EL (cell line): ENCODE measurements at places on chromosomes 1 and 21.

DNA sequence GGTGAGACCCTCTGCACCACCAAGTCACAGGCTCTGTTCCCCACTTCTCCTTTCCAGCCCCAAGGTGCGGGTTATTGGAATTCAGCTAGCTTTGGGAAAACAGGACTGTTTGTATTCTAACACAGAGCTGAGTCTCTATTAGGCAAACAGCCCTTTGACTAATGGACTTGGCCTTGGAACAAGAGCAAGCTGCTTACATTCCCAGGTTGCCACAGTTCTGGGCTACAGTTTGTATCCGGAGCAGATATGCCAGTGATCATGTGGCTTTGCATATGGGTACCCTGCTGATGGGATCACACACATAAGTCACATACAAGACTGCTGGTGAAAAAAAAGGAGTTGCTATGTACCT, 110.5 kb upstream of the COA6 start:
- no peak for DNase-seq

- no peak for DNase-seq
These were observed 127.6 kb upstream of the LMO4 start for GRCh38 chr1:87200875-87201638.

DNA sequence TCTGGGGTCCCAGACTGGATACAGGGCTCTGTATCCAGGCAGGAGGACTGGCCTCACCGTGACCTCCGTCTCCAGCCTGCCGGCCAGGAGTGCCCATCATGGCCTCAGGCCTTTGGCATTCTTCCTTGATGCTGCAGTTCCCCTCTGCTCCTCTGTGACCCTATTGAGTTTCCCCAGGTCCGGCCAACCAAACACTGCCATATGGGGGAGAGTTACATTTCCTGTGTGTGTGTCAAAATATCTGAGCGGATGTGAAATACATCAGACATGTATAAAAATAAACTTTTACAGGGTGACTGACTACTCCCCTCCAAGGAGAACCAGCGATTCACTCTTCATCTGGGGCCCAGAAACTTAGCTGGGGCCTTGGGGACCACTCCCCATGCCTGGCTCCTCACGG, 10.2 kb upstream of the UBL4B start:
- peak; percentile 77 for DNase-seq

GRCh38 chr1:8352471-8352845, 34.5 kb downstream of the SLC45A1 start:
- DNase-seq: no peak

DNA sequence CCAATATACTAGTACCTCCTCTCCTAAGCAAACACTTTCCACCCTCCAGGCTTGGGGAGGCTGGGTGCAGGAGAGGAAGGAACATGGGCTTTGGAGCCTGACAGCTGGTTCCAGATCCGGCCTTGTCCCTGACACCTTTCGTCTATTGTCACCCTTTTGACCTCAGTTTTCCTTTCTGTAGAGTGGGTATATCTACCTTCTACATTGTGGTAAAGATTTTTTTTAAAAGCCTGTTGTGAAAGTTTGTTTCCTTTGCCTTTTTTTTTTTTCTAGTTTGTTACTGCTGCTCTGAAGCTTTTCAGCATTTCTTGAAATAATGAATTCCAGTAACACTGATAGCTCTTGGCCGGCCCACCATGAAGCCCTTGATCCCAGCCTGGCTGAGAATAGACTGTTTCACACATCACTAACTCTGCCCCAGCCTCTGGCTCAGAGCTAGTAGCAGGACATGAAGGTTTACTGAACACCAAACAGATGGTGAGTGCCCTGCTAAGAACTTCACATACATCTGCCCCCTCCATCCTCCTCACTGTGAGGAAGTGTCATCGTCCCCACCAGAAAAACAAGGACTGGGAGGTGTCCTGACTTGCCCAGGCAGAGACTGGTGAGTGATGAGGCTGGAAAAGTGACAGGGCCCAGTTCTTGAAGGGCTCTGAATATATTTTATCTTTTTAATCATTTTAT, 33.0 kb upstream of the ID3 start:
- no peak for DNase-seq

DNA sequence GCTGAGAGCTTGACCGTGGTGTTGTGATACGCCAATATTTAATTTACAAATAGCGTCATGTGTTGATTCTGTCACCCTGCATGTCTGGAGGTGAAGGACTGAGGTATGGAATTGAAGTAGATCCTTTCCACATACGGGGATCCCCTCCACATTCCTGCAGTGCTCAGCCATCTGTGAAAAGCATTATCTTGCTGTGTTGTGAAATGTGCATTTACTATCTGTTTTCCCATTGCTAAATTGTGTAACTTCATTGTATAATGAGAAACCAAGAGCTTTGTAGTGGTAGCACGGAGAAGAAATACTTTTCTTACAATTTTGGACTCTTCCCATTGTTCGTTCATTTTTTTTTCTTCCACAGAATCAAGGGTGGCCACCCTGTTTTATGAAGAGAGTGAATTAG, 577.3 kb upstream of the ZP4 start:
- DNase-seq: no peak

DNA sequence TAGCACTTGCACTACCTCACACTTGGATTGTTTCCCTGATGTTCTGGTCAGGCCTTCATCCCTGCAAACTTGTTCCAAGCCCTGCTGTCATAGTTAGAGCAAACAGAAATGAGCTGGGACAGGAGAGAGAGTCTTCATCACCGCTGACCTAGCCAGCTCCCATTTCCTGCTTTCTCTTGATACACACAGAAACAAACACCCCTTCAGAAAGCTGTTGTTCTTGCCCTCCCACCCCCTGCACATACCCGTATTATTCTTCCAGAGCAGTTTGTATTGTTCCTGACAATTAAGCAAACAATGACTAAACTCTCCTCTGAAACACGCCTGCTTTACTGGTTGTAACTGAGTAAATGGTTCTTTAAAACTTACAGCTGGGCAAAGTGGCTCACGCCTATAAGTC, 2.9 kb upstream of the SYT2 start:
- DNase-seq: no peak

GRCh38 chr1:10398734-10399443, at the start of gene PGD:
Gene PGD (plus strand): TSS chr1:10399064. CDS start chr1:10399118, 54 bp downstream.
- peak; percentile 99 for DNase-seq

DNA sequence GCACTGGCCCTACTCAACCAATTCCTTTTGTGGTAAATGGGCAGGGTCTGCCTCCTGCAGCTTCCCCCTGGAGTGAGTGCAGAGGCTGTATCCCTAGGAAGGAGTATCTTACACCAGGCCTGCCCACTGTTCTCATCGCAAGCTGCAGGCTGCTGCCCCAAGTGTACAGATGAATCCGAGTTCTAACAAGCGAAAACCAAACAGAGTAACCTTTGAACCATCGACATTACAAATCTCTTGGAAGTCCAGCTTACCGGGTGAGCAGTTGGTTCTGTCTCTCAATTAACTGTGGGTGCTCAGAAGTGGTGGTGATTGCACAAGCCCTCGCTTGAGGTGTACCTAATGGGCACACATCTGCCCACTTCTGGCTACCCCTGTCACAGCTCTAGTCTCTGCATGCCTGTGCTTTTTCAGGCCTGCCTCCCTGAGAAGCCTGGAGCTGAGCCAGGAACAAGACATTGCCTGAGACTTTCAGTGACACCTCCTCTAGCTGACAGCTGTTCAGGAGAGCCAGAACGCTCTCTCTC, 22.7 kb downstream of the INAVA start:
- DNase-seq: no peak

DNA sequence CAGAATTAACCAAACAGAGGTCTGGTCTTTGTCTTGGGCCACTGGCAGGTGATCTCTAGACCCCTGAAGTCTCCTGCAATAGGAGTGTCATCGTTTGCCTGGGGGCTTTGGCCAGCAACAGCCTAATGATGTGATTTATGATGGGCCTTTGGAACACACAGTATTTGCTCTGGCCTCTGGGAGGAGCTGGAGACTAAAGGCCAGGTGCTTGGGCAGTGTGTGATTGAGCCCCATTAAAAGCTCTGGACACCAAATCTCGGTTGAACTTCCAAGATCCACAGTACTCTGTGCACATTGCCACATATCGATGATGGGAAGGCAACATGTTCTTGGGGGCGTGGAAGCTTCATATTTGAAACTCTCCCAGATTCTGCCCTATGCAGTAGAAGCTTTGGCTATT, 32.0 kb upstream of the TLR5 start:
- DNase-seq: peak; percentile 18

GRCh38 chr1:177490786-177491185, 320.0 kb downstream of the BRINP2 start:
- no peak for DNase-seq

DNA sequence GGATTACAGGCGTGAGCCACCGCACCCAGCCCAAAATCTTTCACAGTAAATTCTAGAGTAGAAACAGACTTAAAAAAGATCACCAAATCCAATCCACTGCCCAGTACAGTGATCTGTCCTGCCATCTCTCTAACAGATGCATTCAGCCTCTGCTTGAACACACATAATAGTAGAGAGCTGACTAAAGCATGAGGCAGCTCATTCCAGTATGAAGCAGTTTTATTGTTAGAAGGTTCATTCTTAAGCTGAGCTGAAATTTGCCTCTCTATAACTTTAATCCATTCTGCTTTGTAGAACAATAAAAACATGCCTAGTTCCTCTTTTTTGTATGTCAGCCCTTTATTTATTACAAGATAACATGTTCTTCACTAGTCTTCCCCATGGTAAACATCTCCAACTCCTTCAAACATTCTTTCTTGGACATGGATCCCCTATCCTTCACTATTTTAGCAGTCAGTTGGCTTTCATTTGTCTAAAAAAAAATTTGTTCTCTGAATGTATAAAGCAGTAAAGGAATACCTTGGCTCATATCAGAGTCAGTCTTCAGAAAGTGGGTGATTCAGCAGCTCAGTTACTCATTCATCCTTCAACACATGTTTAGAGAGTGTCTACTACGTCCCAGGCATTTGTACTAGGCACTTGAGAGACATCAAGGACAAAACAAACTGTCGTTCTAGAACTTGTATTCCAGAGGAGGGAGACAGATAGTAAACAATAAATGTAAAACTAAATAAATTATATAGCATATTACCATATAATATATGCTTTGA, 10.7 kb upstream of the PTBP2 start:
- DNase-seq: peak; percentile 35

- peak; percentile 79 for DNase-seq
These were observed 705 bp downstream of the UROD start for GRCh38 chr1:45012639-45013278.

DNA sequence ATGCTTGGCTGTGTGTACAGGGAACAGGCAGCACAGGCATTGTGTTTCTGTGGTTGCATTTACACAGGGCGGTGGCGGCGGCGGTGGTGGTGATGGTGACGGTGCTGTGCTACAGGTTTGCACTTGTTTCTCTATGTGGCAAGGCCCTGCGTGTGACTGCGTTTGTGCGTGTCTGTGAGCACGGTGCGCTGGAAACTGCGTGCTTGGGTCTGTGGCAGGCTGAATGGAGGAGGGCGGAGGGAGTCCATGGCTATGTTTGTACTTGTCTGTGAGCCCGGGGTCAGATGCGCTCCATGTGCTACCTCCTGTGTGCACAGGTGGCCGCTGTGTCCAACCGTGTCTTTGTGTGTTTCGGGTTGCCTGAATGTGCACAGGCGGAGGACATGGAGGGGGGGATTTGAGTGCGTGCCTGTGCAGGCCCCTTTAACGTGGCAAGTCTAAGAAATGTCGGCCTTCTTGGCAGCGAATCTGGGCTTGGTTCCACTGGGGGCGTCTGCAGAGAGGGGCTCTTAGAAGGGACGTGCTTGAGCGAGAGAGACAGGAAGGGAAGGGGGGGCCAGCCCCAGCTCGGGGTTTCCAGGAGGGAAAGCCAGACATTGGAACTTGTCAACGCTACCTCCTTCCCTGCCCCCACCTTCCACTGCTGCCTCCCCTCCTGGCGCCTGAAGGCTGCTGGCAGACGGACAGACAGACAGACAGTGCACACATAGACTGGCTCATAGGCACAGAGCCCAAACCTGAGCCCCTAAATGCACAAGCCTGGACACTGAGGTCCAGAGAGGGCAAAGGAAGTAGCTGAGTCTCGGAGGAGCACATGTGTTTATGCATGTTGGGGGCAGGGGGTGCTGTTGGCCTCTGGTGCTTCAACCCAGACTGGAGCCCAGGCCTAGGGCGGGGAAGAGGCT, 32.7 kb upstream of the WASF2 start:
- DNase-seq: no peak

DNA sequence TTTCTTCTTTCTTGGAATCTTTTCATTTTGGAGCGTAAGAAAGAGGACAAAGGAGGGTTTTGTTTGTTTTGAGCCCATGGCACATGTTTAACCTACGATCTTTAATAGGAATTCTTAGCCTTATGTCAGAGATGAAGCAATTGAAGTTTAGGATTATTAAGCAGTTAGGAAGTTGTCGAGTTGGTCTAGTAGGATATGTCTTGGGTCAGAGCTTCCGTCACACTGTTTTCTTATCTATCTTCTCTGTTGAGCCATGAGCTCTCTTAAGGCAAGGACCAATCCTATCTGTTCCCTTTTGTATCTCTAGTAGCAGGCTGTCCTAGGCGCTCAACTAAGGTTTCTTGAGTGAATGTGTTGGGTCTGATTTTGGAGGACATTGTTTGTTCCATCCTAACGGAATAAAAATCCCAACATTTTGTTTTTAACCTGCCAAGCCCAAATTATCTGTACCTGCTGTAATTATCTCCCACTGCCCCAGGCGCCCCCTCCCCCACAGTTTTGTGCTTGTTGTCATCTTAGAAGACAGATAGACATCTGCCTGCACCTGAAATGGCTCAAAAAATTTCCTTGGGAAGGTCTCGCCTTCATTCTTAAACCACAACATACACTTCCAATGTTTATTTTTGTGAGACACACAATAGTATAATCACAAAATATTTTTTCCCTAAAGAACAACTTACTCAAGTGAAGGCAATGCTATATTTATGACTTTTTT, 95.3 kb upstream of the GADD45A start:
- DNase-seq: no peak

- no peak for DNase-seq
These were observed 40.1 kb upstream of the TMPRSS15 start for GRCh38 chr21:18443701-18444100.

DNA sequence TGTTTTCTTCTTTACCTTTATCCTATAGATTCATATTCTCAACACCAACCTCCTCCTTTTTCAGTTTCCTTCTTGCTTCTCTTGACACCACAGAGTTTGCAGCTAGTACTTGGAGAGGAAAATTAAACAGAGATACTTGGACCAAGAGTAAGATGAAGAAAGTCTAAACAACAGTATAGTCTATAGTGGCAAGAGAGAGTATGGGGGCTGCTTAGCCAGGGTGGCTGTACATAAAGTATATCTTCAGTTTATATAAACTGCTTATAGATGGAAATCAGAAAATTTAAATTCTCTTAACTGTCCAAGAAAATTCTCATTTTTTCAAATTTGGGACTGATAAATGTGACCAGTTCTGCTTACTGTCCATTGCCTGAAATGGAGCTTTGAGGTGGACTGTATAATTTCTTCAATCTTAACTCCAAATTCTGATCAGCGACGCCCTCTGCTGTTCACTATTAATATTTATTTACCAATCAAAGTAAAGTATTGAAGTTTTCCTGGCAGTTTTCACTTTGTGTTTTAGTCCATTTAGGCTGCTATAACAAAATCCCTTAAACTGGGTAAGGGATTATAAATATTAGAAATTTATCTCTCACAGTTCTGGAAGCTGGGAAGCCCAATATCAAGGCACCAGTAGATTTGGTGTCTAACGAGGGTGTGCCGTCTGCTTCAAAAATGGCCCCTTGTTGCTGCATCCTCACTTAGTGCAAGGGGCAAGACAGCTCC, 14.8 kb upstream of the METTL18 start:
- peak; percentile 25 for DNase-seq
